NCI-H1436 treated with DMSO at 0.1 percent for 48 hours (cell line): ENCODE measurements at places on chromosomes 1 and 21.
A peak's percentile ranks its signal among the peaks of the same experiment; 100 is the strongest.

- DNase-seq = no peak
Measured at GRCh38 chr1:214009423-214010196, 21.8 kb downstream of the PROX1 start.

GRCh38 chr1:14313731-14314431 is 284.6 kb upstream of the KAZN start:
- DNase-seq = no peak

DNA sequence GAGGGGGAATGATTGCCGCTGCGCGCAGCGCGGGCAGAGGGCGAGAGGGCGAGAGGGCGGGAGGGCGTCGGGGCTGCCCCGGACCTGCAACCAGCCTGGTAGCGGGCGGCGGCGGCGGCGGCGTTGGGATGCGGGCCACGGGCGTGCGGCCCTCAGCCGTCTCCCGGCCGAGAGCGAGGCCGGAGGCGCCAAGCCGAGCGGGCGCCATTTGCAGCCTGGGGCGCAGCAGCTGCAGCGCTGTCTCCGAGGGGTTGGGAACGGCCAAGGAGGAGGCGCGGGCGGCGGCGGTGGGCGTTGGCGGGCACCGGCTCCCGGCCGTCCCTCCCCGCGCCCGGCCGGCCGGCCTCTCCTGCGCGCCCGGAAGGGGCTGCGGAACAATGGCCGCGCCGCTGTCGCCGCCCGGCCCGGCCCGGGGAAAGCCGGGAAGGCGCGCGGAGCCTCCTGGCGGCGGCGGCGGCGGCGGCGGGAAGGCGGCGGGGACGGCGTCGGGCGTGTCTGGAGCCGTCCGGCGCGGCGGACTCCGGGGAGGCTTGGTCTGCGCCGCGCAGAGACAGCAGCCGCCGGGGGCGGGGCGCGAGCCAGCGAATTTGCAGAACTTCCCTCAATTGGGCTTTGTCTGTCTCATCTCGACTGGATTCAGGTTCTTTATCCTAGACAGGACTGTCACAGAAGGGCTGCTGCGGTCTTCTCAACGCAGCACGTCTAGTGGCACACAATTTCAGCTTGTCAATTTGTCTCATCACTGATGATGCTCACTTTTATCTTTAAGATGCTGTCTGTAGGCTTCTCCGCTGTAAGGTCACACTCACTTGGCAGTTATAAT is 35.7 kb downstream of the ZBTB8B start:
- DNase-seq = no peak

GRCh38 chr1:6271006-6271405 is 10.1 kb upstream of the GPR153 start:
- DNase-seq = no peak

DNA sequence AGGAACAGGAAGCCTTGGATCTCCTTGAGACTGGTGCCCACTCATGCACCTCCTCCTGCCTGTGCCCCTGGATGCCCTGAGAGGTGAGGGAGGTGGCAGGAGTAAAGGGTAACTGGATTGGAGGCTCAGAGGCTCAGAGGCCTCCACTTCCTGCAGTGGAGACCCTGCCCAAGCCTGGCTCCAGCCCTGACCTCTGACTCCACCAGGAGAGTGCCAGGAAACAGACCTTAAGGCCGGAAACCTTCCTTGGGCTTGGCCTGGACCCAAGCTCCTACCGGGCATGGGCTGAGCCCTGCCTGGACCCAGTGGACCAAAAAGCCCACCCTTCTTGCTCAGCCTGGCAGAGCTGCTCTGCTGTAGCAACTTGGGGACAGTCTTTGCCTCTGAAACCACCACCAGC is 15.0 kb upstream of the CELA3B start:
- DNase-seq = no peak

DNA sequence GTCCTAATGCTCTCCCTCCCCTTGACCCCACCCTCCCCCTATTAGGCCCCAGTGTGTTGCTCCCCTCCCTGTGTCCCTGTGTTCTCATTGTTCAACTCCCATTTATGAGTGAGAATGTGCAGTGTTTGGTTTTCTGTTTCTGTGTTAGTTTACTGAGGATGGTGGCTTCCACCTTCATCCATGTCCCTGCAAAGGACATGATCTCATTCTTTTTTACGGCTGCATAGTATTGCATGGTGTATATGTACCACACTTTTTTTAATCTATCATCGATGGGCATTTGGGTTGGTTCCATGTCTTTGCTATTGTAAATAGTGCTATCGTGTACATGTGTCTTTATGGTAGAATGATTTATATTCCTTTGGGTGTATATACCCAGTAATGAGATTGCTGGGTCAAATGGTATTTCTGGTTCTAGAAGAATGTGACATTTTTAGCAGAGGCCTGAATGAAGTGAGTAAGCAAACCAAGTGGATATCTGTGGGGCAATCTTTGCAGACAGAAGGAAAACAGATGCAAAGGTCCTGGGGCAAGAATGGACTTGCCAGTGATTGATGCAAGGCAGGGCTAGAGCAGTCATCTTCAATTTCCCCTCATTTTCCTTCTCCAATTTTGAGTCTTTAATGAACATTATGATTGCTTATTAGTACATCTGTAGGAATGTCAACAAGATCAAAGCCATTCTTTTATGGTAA is 50.2 kb downstream of the UBE4B start:
- no peak for DNase-seq

DNA sequence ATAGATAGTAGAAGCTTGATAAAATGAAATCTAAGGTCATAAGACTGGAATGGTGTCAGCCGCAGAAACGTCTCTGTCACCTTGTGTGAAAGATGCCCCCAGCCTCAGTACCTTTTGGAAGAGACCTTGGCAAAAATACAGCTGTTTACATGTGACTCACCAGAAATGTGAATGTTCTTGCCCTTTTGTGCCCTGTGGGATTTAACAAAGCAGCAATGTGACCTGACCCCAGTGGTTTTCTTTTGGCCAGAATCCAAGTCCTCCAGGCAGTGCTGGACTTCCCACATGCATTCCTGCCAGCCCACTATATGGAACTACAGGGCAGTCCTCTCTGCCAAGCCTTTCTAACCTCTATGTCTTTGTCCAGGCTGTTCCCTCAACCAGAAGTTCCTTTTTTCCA is 27.2 kb upstream of the LRRC8C start:
- DNase-seq = no peak

- no peak for DNase-seq
Measured at GRCh38 chr1:235867903-235868469, 1.3 kb upstream of the LYST start.

DNA sequence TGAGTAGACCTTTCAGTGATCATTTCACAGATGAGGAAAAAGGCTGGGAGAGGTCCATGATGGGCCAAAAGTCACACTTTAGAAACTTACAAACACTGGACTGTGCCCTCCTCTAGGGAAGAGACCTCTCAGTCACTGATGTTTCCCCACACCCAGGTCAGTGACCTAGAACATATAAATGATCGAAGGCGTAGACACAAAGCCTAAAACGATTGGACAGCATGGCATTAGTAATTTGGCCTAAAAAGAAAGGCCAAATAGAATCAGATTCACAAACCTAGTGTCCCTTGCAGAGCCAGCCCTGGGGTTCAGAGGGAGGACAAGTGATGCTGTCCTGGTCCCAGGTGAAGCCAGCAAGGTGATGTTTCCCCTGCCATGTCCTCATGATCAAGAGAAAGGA is 27.7 kb downstream of the TRABD2B start:
- no peak for DNase-seq

- peak; percentile 31 for DNase-seq
Measured at GRCh38 chr1:161260376-161261260, 2.1 kb downstream of the PCP4L1 start.

DNA sequence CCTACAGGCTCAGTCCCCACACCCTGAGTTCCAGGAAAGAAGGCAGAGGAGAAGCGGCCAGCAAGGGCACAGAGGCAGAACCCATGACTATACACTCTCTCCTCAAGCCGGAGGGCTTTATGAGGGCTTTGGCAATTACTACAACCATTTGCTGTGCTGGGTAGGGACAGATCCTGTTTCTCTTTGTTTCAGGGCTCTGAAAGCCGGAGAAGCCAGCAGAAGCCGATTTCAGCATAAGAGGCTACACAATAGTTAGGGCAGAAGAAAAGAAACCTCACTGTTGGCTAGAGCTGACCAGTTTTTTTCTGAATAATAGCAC is 13.9 kb downstream of the GPR3 start:
- DNase-seq = no peak

DNA sequence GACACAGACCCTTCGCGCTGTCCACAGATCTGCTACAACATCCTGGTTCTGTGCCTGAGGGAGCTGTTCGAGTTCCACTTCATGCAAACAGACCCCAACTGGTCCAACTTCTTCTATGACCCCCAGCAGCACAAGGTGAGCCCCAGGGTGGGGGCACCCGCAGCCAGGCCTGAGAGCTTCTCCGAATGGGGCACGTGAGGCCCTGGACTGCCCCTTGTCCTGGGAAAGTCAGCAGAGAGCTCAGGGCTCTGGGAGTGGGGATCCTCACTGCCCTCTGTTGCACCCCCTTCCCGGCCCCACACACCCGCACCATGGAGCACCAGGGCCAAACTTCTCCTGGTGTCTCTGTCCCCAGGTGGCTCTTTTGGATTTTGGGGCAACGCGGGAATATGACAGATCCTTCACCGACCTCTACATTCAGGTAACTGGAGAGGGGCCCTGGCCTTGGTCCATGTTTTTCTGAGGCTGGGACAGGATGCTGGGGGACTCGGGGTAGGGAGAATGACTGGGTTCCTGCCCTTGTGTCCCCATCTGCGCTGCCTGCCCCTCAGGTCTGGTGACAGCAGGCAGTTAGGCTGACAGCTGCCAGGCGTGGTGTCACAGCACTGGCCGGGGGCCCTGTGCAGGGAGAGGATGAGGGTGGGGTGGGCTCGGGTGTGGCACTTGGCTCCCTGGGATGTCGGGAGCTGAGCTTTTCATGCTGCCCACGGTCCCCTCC is 44.6 kb downstream of the COQ8A start:
- no peak for DNase-seq

DNA sequence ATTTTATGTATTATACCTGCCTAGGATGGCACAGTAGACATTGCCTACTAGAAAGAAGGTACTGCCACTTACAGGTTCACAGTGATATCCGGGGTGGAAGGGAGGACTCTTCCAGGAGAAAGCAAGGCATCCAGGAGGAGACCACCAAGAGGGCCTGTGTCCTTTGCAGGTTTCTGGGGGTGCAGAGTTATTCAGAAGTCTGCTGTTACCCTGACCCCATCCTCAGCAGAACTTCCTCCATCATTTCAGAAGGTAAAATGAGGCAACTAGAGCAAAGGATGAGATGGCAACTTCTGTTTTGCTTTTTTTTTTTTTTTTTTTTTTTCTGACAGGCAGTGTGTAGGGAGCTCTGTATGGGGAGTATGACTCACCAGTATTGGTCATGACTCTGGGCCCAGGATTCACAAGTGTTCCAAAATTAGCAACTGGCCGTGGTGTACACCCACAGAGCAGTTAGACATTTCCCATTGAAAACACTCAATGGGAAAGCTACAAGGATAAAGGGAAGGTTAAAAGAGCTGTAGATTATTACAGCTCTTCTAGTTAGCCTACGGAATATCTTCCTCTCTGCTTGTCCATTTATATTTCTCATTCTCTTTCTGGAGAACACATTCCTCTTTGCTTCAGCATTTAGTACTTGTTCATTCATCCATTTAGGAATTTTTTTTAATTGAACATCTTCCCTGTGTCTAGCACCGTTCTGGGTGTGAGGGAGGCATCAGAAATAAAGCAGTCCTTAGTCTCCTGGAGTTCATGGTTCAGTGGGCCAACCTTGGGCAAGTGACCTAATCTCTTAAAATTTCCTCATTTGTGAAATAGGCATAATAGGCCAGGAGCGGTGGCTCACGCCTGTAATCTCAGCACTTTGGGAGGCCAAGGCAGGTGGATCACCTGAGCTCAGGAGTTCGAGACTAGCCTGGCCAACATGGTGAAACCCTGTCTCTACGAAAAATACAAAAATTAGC is 50.5 kb upstream of the PPP2R5A start:
- DNase-seq = no peak

DNA sequence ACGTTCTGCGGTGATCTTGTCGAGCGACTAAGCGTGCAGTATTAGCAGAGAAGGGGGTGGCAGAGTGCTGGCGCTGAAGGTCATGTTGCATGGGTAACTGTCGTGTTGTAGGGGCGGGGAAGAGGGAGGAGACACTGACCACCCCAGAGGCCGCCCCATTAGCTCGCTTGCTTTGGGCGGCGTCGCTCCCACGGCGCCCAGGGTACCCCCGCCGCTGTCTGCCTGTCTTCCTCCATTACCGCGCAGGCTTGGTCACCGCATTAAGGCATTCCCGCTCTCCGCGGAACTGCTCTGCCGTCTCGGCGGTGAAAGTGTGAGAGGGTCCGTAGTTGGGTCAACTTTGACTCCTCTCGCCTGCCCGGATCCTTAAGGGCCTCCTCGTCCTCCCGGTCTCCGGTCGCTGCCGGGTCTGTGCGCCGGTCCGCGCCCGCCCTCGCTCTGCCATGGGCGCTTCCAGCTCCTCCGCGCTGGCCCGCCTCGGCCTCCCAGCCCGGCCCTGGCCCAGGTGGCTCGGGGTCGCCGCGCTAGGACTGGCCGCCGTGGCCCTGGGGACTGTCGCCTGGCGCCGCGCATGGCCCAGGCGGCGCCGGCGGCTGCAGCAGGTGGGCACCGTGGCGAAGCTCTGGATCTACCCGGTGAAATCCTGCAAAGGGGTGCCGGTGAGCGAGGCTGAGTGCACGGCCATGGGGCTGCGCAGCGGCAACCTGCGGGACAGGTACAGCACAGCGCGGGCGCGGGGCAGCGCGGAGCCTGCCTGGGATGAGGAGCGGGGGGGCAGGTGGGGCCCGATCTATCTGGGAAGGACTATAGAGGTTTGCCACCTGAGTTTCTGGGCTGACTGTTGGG is at the start of gene MTARC2:
MTARC2 (plus strand) TSS at position 234 of the 846 bp plus-strand sequence; CDS start at position 444, 210 bp downstream.
- peak; percentile 59 for DNase-seq

GRCh38 chr21:27569091-27569490 is 602.2 kb upstream of the ADAMTS5 start:
- no peak for DNase-seq

GRCh38 chr21:33949516-33950430 is 34.2 kb upstream of the ATP5PO start:
- DNase-seq = no peak

GRCh38 chr21:36169470-36170128 is 13.0 kb downstream of the DOP1B start:
- no peak for DNase-seq

DNA sequence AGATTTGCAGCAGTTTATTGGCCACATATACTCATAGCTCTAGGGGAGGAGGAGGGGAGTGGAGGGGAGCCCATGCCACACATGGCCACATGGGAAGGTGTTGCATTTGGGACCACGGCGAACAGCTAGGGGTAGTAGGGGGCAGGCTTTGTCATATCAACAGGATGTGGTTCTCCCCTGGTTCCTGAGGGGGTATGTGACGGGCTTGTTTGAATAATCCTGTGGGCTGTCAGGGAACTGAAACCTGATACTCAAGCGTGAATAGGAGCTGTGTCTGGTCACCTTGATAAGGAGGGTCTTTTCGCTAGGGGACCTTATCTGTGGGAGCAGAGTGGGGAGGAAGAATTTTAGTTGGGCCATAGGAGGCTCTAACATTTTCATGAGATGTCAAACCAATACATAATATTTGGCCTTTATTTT is 264.7 kb downstream of the CTH start:
- DNase-seq = no peak

DNA sequence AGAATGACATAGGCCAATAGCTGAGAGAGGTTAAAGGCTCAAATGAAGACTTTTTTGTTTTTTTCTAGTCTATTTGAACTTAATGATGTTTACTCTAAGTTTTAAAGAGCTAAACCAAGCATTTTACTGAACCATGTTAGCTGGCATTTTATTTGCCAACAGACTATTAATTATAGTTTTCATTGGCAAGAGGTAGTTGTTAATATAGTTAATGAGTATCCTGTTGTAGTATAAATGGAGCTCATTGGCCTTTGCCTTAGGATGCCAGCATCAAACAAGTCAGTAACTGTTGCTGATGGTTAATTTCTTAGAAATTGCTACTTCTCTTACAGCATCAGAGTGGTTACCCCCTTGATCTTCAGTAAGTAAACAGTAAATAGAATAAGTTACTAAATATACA is 339.0 kb upstream of the B3GALT2 start:
- DNase-seq = no peak
